ENCODE measurements at places on chromosomes 2 and 18.

DNA sequence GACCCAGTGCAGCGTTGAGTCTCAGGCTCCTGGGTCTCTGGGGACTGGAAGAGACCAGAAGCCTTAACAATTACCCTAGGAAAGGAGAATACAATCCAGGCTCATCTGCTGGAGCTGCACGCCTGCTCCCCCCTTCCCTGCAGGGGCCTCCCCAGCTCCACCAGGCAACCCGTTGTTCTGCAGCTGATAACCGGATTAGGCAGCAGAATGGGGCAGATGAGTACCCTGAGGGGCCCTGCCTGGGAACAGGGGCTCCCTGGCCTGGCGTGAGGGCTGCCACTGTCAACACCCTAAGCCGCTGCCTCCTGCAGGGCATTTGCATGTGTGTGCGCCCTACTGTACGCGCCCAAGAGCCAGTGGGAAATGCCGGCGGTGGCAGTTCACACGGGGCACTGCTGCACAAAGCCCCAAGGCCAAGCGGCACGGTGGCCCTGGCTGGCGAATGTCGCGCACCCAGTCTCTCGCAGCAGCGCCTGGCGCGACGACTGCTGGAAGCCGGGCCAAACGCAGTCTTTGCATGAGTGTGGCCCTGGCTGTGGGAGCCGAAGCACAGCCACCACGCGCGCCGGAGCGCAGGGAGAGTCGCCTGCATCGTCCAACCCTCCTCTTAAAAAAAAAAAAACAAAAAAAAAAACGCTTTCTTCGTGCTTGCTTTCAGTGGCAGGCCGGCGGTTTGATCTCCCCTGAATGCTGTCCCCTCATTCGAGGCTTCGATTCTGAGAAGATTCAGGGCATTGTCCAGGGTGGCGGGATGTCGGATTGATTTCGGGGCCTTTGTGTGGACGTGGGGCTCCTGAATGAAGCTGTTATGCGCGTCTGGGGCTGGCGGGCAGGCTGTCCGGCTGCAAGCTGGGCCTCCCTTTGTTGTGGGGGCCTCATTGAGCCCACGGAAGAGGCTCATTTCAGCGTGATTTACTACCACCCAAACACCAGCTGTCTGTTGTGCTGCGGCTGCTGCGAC, 63.8 kb downstream of the SETBP1 start:
- no peak for DNase-seq

DNA sequence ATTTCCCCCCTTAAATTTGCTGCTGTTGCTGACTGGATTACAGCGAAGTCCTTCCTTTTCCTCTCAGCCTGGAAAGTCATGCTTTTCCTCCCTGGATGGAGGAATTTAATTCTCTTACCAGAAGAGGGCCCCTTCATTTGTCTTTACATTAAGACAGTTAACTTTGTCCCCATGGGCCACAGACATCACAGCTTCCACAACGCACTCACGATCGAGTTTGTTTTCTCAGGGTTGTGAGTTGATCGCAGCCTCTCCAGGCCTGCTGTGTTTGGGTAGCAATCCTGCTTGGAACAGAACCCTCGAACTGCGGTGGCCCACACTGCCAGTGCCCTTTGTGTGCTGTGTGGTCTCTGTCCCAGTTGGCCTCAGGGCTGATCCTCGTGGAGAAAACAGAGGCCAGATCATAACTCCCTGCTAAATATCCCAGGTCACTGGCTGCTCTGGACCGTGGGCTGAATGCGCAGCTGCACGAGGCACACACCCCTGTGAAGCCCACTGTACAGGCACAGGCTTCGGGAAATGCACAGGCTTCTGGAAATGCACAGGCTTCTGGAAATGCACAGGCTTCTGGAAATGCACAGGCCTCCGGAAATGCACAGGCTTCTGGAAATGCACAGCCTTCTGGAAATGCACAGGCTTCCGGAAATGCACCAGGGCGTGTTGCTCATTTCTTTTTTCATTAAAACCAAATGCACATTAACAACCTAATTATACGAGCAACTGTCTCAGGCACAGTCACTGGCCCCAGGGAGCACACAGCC, 2.2 kb upstream of the PDIA6 start:
- DNase-seq = no peak

GRCh38 chr2:198546122-198546521, 741.7 kb downstream of the PLCL1 start:
- DNase-seq = no peak

DNA sequence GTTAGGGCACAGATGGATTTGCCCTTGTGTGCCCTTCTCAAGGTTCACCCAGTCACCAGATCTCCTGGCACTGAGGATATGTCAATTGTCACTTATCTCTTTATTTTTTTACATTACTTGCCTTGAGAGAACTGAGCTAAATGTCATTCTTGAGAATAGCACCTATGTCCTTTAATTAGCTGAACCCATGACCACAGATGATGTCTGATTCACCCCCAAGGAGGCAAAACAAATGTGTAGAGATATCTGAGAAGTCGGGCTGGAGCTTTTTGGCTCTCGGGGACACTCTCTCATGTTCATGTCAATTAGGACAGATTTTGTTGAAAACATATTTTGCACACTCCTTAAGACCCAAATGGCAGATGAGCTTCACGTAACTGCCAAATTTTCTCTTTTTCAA, 171.4 kb upstream of the LRRTM1 start:
- no peak for DNase-seq

DNA sequence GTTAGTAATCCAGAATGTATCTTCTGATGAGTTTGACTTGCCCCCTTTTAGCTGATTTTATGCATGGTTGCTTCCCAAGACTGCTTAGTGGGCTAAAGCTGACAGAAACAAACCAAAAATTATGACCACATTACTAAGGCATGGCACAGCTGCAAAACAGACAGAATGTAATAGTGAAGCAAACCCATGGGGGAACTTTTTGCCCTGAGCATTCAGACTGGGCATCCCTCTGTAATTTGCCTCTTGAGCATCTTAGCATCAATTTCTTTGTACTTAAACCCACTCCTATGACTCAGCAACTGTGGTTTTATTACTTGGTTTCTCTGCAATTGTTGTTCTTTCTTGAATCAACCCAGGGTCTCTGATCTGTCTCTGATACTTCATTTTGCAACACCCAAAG, 487.3 kb upstream of the DCC start:
- no peak for DNase-seq

DNA sequence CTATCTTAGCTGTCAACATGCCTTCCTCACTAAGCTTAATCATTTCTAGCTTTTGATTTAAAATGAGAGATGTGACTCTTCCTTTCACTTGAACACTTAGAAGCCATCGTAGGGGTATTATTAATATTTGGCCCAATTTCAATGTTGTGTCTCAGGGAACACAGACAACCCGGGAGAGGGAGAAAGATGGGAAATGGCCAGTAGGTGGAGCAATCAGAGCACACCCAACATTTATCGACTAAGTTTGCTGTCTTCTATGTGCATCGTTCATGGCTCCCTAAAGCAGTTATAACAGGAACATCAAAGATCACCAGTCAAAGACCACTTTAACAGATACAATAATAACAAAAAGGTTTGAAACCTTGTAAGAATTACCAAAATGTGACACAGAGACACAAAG, 110.2 kb downstream of the OLA1 start:
- no peak for DNase-seq
